EL (cell line): ENCODE measurements at places on chromosomes 12 and 14.

- peak; percentile 66 for DNase-seq
Measured at GRCh38 chr12:5432011-5432400, at the start of gene NTF3. NTF3 (plus strand) TSS chr12:5432108; CDS start chr12:5432325, 217 bp downstream.

DNA sequence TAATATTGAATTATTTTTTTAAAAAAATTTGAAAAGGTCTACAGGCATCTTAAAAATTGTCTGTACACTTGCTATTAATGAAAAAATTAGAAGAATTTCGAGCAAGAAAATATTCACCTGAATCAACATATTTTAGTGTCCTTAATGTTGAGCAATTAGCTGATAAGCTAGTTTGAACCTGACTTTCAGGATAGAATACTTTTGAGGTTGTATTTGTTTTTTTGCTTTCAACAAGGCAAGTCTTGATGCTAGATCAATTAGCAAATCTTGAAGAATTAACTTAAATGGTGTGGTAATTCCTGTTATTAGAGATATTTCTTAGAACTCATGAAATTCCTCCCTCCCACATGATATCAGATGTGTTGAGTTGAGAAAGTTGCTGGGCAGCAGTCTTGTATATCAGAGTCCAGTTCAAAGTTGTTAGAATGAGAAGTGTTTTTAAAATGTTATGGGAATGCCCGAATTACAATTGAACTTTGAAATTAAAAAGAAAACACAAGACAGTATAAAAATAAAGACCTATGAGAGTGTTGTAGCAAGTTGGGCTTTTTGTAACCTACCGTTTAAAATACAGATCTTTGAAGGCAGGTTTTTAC lies 119.2 kb downstream of the TRMT5 start:
- DNase-seq, result no peak

DNA sequence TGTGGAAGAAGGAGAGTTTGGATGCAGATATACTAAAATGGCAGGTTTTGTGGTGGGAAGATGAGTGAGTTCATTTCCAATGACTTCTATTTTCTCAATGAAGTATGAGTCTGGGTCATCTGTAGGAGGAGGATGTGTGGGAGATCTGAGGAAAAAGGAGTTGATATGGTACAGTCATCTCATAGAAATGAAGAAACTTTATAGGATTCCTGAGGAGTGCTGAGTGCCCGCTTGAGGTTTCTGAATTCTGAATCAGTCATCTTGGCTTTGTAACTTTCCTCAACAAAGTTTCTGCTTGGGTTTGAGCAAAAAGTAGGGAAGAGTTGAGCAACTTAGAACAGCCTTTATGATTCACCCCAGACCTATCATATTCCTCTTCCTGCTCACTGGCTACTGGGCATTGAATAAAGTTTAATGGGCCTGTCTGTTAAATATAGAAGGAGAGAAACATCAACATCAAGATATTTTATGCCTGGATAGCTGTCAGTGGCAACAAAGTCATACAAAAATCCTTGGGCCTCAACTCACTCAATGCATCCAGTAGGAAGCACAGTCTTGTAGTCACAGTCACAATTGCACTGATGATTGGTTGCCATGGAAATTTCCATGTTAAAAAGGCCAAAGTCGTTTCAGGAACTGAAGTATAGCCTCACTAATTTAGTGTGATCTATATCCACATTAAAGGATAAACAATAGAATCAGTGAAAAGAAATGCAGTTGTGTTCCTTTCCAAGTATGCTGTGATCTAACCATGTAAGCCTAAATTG lies 284.7 kb downstream of the DUSP6 start:
- DNase-seq, result peak; percentile 92

DNA sequence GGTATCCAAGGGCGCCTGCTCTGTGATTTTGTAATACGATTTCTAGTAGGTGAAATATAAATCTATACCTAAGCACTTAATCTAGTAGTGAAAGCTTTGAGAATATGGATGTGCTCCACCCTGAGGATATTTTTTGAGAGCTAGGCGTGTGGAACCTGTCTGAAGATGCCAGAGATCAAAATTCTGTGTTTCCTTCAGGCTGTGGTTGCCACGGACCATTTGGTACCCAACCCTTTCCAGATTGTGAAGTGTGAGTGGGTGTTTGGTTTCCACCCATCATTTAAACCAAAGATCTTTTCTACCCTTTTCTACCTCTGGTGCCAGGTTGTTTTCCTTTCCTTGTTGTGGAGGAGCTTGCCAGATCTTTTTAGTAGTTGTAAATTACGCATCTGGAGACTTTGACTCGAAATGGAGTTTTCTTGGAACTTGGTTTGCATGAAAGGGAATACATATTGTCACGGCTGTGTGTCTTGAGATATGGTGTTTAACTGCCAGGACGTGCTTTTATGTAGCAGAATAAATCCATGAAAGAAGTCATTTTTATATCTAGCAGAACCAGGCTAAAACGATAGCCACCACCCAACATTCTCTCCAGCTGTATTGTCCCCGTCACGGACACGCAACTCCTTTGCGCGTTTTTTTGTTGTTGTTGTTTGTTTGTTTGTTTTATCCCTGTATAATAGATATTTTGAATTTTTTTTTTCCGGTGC lies 2.2 kb downstream of the LRFN5 start:
- no peak for DNase-seq
